ENCODE measurements at places on chromosomes 12 and 14. TPM values are rescaled to one million over a fixed set of nuclear protein-coding genes. Genes with fewer than 3 reads are reported as not detected.

DNA sequence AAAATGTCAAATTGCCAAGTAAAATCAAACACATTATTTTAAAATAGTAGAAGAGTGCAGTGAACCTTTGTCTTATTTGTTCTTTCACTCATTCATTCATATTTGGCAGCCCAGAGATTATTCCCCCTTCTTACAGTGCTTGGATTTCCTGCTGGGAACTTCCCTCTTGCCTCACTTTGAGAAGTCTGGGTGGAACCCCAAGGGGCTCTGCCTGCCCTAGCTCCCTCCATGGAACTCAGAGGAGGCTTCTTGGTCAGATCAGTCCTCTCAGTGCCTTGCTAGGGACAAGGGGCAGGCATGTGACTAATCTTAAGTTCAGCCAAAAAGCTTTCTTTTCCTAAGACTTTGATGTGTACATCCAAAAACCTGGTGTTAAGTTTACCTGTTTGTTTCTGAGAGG is 84.7 kb upstream of the OVCH1 start:
- no peak for DNase-seq

GRCh38 chr12:81811061-81811777 is 52.1 kb upstream of the PPFIA2 start:
- DNase-seq, result peak; percentile 6

GRCh38 chr12:100672075-100672592 is 98.7 kb downstream of the GAS2L3 start:
- no peak for DNase-seq

STAT6 gene
- not detected for total RNA-seq

ZNF891 gene
- 0.44 TPM for total RNA-seq

HOXC10 gene
- total RNA-seq, result 15.3 TPM

Measured in M059J (cell line).